Ascending aorta (tissue), 2 donors: ENCODE measurements at places on chromosomes 1 and 21.

- H3K4me3 ChIP-seq, result no peak overlapping the region
- no peaks in the 10 kb centered on the region for H3K4me1 ChIP-seq
- no peak overlapping the region for H3K27ac ChIP-seq
- no peaks in the 10 kb centered on the region for H3K27me3 ChIP-seq
- peaks cover 92% of the 10 kb centered on the region for H3K36me3 ChIP-seq
- DNase-seq, result no peak
Measured at GRCh38 chr1:32780628-32781234, 36.4 kb downstream of the YARS1 start.

DNA sequence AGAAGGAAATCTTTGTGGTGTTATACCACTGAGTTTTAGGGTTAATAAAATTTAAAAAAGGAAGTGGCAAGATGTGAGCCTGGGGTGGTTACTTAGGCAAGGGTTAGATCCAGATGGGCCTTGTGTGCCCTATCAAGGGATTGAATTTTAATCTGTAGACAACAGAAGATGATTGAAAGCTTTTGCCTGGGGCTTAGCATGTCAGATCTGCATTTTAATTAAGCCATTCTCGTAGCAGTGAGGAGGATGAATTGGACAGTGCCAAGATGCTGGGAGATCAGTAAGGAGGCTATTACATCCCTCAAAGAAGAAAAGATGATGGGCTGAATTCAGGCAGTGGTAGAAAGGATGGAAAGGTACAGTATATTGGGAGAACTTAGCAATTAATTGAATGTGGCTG lies 42.3 kb downstream of the HMGB4 start:
- DNase-seq, result no peak
- H3K36me3 ChIP-seq, result no peaks in the 10 kb centered on the region
- no peak overlapping the region for H3K27ac ChIP-seq
- H3K4me3 ChIP-seq, result no peak overlapping the region

DNA sequence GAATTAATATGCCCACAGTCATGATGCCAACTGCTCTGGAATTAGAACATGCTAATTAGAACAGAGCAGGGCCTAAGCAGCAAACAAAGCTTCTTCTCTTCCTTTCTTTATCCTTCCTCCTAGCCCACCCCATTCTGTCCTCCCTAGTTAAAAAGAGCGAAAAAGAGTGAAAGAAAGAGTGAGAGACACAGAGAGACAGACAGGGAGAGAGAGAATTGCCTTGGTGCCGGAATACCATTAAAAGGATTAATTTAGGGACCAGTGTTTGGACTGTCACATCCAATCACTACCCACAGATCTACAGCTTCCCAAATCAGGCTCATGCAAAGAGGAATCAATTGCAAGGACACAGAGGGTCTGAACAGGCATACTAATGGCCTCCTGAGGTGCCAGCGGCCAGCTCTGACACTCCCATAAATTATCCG lies 7.0 kb downstream of the ERI3 start:
- peak overlapping the region; percentile 84 for H3K27ac ChIP-seq
- no peaks in the 10 kb centered on the region for H3K27me3 ChIP-seq
- no peak for DNase-seq
- H3K4me3 ChIP-seq, result no peak overlapping the region

DNA sequence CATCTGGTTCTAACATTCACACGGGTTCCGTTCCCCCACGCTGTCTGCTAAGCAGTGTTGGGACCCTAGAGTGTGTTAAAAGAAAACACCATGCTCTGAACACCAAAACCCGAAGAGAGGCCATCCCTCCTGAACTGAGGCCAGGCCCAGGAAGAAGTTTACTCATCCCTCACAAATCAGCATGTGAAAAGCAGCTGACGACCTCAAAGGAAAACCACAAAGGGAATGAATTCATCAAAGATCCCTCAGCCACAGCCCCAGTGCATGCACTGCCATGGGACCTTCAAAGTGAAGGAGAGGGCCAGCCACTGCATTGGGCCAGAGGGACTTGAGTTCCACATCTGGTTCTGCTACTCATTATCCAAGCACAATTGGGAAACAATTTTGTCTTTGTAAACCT lies 7.0 kb upstream of the PSEN2 start:
- H3K27me3 ChIP-seq, result no peaks in the 10 kb centered on the region
- H3K27ac ChIP-seq, result no peak overlapping the region
- no peak overlapping the region for H3K4me3 ChIP-seq
- DNase-seq, result no peak
- no peaks in the 10 kb centered on the region for H3K36me3 ChIP-seq

DNA sequence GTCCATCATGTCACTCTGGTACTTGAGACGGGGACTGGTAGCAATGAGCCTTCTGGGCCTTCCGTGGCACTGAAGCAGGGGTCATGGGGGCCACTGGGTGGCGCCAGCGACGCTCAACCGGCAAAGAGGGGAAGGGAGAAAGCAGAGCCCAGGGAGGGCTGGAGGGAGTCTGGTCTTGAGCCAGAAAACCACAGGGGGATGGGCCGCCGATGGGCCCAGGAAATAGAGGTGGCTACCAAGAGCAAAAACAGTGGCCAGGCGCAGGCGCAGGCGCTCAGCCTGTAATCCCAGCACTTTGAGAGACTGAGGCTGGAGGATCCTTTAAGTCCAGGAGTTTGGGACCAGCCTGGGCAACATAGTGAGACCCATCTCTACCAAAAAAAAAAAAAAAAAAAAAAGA lies 21.8 kb downstream of the EXOC8 start:
- no peaks in the 10 kb centered on the region for H3K27me3 ChIP-seq
- peak; percentile 39 for DNase-seq
- H3K36me3 ChIP-seq, result no peaks in the 10 kb centered on the region
- H3K4me1 ChIP-seq, result no peaks in the 10 kb centered on the region
- no peak overlapping the region for H3K4me3 ChIP-seq

- no peak overlapping the region for H3K27ac ChIP-seq
- no peak for DNase-seq
- H3K4me3 ChIP-seq, result no peak overlapping the region
- no peaks in the 10 kb centered on the region for H3K27me3 ChIP-seq
- H3K4me1 ChIP-seq, result no peaks in the 10 kb centered on the region
- H3K36me3 ChIP-seq, result no peaks in the 10 kb centered on the region
Measured at GRCh38 chr1:20250340-20250989, 40.2 kb upstream of the VWA5B1 start.

DNA sequence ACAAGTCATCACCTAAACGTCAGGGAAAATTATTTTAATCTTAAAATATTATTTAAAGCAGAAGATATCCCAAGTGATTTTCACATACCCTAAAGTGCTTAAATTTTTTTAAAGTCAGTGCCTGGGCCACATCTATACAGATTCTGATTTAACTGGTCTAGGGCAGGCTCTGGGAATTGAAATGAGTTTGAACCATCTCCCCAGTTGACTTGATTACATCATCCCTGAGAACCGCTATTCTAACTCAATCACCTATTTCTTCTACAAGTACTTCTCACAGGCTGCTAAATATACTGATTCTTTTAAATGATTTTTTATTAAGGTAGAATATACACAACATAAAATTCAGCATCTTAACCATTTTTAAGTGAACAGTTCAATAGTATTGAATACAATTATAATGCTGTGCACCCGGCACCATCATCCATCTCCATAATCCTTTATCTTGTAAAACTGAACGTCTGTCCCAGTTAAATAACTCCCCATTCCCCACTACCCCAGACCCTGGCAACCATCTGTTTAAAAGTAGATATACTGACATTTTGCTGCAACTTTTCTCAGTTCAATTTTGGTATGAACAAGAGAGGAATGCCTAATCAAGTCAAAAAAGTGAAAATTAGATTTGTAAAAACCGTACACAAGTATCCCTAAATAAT lies 19.5 kb downstream of the GART start:
- no peak for DNase-seq
- H3K27ac ChIP-seq, result no peak overlapping the region
- H3K4me3 ChIP-seq, result no peak overlapping the region

DNA sequence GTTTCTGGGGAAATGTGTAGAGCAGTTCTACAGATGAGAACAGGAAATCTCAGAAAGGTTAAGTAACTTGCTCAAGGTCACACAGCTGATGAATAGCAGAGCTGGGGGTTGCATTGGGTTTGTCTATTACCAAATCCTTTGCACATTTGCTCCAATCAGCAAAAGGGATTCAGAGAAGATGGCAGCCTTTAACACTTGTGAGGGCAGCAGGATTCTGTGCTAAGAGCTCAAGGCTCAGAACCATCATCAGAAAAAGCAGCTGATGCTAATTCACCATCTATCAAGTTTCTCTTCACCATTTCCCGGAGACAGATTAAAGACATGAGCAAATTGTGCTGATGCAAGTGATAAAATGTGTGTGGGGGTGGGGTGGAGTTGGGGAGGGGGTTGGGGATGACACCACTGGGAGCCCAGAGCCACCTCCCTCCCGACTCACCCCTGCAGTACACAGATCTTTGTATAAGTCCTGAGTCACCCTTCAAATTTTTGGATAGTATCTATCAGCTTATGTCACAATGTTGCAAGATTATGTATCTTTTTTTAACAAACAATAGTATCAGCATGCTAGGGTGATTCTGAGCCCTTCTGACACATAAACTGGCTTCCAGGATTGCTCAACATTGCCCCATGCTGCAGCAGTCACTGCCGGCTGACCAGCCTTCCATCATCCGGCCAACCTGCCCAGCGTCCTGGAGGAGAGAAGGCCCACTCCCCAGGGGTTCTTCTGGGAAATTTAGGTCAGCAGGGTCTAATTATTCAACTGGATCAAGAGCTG lies 2.8 kb upstream of the SPSB1 start:
- H3K27me3 ChIP-seq, result no peaks in the 10 kb centered on the region
- H3K36me3 ChIP-seq, result no peaks in the 10 kb centered on the region
- peak overlapping the region; percentile 82 for H3K27ac ChIP-seq
- peaks cover 13% of the 10 kb centered on the region for H3K4me1 ChIP-seq
- H3K4me3 ChIP-seq, result no peak overlapping the region
- DNase-seq, result peak; percentile 91

GRCh38 chr1:184656221-184656620 lies 98.4 kb downstream of the EDEM3 start:
- no peak for DNase-seq
- no peaks in the 10 kb centered on the region for H3K4me1 ChIP-seq
- H3K27ac ChIP-seq, result no peak overlapping the region

GRCh38 chr1:184792450-184792969 lies 37.9 kb upstream of the EDEM3 start:
- peaks cover 16% of the 10 kb centered on the region for H3K4me1 ChIP-seq
- peaks cover 30% of the 10 kb centered on the region for H3K36me3 ChIP-seq
- DNase-seq, result peak; percentile 83
- peak overlapping the region; percentile 79 for H3K27ac ChIP-seq
- H3K27me3 ChIP-seq, result no peaks in the 10 kb centered on the region

- no peaks in the 10 kb centered on the region for H3K27me3 ChIP-seq
- H3K36me3 ChIP-seq, result no peaks in the 10 kb centered on the region
- peak overlapping the region; percentile 79 for H3K27ac ChIP-seq
- H3K4me1 ChIP-seq, result peaks cover 5% of the 10 kb centered on the region
- H3K4me3 ChIP-seq, result no peak overlapping the region
Measured at GRCh38 chr1:186102107-186102506, 272.9 kb downstream of the TPR start.

DNA sequence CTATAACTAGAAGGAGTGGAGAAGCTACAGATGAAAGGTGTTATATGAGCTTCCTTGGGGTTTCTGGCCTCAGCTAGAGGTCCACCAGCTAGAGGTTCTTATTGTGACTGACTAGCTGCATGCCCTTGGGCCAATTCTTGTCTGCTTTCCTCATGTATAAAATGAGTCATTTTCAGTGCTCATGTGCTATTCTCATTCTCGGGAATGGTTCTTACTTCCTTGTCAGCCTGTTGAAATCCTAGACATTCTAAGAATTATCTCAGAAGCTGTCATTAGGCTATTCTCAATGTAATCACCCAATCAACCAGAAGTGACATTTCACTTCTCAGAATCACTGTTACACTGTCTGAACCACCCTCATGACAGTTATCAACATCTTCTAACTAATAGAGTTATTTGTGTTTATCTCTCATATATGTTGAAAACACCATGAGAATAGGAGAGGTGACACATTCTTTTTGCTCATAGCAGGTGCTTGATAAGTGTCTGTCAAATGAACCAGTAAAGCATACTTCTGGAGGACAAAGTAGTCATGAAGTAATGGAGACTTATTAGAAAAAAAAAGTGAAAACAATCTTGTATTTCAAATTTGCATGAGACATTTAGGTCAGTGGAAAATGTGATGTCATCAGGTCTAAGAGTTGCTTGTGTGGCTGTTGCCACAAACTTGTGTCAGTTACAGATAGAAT lies 122.8 kb upstream of the IVNS1ABP start:
- H3K27ac ChIP-seq, result no peak overlapping the region
- DNase-seq, result no peak
- no peaks in the 10 kb centered on the region for H3K27me3 ChIP-seq
- no peak overlapping the region for H3K4me3 ChIP-seq
- H3K36me3 ChIP-seq, result no peaks in the 10 kb centered on the region

GRCh38 chr1:162270016-162270770 lies 106.5 kb downstream of the SPATA46 start:
- H3K4me3 ChIP-seq, result no peak overlapping the region
- no peaks in the 10 kb centered on the region for H3K36me3 ChIP-seq
- no peaks in the 10 kb centered on the region for H3K4me1 ChIP-seq
- no peak for DNase-seq
- H3K27ac ChIP-seq, result no peak overlapping the region

DNA sequence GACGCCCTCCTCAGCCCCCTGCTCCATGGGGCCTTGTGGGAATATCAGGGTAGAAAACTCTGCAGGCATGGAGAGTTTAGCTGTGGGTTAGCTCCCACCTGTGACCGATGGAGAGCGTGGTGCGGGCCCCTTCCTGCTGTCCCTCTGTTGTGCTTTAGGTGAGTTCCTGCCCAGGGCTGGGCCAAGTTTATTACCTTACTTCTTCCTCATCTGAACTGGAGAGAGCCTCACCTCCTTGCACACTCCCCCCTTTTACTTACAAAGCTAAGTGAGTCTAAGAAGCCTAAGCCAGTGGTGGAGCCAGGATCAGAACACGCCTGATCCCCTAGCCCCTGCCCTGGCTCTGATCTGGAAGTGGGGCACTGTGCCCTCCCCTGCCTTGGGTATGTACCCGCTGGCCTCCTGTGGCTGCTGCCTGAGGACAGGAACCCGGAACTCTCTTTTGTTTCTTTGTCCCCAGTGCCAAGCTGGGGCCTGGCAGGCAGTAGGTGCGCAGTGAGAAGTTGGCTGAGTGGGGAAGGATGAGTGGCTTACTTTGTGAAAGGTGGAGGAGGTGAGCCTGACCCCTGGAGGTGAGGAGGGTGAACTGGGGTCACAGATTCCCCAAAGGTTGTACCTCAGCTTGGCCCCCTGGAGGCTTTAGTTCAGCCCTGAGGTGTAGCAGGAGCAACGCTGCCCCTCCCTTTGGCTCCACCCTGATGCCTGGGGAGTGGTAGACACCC lies 32.9 kb downstream of the ARHGEF10L start:
- no peaks in the 10 kb centered on the region for H3K36me3 ChIP-seq
- H3K27ac ChIP-seq, result peak overlapping the region; percentile 98
- no peak overlapping the region for H3K4me3 ChIP-seq
- H3K27me3 ChIP-seq, result no peaks in the 10 kb centered on the region

GRCh38 chr1:68188644-68189340 lies 43.5 kb downstream of the WLS start:
- H3K27ac ChIP-seq, result no peak overlapping the region
- H3K36me3 ChIP-seq, result peaks cover 8% of the 10 kb centered on the region
- H3K27me3 ChIP-seq, result no peaks in the 10 kb centered on the region
- no peaks in the 10 kb centered on the region for H3K4me1 ChIP-seq
- no peak overlapping the region for H3K4me3 ChIP-seq
